ENCODE measurements at places on chromosomes 3 and 15. TPM values are rescaled to one million over a fixed set of nuclear protein-coding genes. Genes with fewer than 3 reads are reported as not detected.

The CCR9 gene
- total RNA-seq = not detected

The PRR23E gene
- not detected for total RNA-seq

The CMTM7 gene
- total RNA-seq = 3.3 TPM

DNA sequence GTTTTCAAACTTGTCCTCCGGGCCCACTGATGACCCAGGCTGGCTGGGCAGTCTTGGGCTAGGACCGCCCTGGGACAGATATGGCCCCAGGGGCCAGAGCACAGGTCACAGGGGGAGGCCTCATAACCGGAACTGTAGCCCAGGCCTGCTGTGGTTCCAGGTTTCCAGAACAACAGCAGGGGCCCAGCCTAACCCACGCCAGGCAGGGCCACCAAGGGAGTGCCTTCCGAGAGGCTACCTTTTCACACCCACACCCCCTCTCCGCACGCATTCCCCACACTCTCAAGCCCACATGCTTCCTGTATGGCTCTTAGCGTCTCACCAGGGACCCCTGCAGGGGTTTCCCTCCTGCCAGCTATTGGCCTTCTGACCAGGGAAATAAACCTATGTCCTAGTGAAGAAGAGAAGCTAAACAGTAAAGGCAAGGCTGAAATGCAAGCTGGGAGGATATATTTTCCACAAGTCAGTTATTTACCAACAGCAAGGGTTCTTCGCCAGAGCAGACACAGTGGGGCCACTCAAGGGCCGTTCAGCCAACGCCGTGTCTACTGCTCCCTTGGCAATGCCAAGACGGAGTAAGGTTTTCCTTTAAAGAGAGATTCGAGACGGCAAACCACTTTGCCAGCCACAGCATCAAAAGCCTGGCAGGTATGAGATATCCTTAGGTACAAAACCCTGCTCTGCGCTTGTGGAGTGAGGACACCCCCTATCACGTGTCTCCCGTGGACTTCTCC lies 135.1 kb downstream of the ATP10A start:
- DNase-seq = no peak

DNA sequence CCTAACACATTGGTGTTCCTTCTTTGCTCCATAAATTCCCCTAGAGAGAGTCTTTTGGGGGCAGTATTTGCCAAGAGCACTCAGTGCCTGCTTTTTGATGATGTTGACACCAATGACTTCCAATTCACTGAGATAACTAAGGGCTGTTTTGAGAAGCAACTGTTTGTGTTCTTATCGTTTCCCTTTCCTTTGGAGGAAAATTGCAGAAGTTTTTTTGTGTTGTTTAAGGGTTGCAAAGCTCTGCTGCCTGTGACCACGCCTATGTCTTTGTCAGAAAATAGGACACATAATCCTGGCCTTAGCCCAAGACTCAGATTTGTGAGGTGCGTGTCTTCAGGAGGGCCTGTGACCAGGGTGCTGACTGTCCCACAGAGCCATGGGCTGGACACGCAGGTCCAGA lies 99.6 kb downstream of the FAM43A start:
- DNase-seq = no peak

DNA sequence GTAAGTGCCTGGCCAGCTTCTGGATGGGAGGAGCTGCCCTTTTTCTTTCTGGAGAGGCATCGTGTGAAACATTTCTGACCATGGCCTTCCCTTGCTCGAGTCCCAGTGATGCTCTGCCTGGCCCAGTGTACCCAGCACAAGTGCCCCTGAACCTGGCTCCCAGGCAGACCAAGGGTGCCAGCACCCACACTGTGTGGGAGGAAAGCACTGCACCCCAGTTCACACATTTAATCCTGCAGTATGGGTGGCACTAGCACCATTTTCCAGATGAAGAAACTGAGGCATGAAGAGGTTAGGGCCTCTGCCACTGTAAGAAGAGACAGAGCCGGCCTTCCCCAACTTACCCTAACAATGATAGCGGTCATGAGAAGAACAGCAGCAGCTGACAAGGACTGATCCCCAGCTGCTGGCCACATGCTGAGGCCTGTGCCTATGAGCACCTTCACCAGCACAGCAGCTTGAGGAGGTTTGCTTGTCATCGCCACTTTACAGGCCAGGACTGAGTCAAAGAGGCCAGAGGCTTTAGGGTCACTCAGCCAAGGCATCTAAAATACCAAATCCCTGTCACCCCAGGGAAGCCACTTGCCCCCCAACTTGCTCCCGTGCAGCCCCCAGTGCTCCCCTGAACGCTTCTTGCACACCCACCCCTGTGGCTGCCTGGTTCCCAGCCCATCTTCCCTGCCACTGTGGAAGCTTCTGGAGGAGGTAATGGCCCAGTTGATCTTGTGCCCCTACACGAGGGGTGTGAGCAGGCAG lies 15.0 kb downstream of the PRR23E start:
- no peak for DNase-seq

- peak; percentile 51 for DNase-seq
Observed at GRCh38 chr15:85730001-85730820, 64.5 kb downstream of the KLHL25 start.

DNA sequence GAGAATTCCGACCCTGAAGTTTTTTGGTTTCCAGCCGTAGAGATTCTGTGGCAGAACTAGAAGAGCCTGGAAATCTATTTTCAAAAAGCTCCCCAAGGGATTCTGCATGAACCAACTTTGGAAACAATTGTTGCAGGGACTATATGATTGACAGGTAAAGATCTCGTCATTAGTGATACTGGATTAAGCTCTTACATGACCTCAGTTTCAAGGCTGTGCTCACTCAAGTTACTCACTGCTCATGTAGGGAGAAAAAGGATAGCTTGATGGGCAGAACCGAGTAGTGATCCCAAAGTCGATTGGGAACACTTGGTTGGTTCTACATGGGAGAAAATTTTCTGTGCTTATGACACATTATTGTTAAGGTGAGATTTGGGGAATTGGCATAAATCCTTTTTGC lies 142.3 kb upstream of the RASGRP1 start:
- DNase-seq = no peak

DNA sequence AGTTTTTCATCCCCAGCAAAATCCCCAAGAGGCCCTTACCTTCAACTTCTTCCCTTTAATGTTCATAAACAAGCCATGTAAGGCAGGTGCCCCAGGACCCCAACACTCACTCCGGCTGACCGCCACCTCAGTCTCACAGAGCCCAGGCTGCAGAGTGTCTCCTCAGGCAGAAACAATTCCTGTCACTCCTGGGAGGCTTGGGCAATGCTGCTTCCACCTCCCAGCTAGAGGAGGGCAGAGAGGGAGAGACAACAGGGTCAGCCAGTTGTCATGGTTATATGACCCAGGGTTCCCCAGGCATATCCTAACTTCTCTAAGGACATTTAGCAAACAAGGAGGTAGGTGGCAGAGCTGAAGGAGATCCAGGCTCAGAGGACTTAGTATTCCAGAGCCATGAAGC lies at the start of gene PLIN1:
PLIN1 (minus strand) TSS at position 156 of the 400 bp plus-strand sequence. CDS start 1,878 bp downstream, outside the sequence.
- DNase-seq = no peak

DNA sequence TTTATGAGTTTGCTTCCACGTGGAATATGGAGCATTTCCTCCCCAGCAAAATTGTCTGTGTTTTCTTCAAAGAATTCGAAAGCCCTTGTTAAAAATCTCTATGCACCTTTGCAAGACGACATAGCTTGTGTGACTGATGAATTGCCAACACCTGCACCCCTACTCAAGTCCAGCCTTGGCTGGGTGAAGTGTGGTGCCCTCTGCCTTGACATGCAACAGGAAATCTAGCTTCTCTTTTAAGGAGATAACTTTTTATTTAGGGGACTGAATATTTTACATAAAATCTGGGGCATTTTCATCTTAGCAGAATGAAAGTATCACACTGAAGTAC lies 647 bp downstream of the HMG20A start:
- DNase-seq = no peak

DNA sequence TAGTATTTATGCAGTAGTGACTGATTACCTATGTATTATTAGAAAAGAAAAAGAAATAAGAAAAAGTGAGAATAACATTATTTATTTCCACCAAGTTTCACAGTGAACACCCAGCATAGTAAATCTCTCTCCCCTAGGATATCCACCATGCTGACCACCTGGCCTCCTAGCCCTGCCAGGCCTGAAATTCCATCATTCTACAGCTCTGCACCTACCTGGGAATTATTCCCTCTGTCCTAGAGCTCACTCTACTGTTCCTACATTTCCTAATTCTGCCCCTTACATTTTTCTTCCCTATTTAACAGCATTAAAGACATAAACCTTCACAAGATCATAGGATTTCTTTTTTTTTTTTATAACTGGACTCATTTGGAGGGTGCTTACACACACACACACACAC lies 525.3 kb upstream of the PPP2R3A start:
- DNase-seq = no peak

- no peak for DNase-seq
Observed at GRCh38 chr3:5437783-5438323, 250.3 kb downstream of the EDEM1 start.

DNA sequence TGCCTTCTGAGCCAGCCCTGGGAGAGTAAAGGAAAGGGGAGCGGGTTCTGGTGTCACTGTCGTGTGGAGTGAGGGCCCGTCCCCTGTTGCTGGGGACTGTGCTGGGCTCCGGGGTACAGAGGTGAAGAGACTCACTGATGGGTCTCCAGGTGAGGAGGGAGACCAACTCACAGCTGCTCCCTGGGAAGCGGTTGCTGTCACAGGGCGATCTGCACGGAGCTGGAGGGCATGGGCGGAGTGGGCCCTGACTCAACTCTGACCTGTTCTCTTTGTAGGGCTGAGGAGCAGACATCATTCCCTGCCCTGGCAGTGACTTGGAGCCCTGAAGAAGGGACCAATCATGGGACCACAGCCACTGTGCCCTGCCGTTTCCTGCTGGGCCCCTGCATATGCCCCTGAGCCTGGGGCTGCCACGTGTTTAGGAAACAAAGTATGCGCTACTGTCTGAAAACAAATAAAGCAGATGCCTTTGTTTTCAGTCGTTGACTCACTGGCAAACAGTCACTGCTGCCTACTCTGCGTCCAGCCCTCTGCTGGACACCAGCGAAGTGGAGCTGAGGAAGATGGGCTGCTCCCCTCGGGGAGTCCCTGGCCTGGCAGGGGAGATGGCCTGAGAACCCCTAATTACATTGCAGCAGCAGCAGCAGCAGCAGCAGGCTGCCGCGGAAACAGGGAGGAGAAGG lies 22.9 kb upstream of the PLXNA1 start:
- DNase-seq = peak; percentile 31

DNA sequence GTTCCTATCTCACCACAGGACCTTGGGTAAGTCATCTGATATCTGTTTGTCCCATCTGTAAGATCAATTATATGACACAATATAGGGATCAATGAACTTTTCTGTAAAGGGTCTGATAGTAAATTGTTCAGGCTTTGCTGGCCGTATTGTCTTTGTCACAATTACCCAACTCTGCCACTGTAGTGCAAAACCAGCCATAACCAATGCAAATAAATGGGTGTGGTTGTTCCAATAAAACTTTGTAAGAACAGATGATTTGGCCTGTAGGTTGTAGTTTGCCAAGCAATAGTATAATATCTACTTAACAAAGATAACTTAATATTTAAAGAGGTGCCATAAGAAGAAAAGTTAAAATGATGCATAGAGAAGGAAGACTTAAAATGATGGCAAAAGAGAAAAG lies 210.8 kb downstream of the VPS13C start:
- no peak for DNase-seq

DNA sequence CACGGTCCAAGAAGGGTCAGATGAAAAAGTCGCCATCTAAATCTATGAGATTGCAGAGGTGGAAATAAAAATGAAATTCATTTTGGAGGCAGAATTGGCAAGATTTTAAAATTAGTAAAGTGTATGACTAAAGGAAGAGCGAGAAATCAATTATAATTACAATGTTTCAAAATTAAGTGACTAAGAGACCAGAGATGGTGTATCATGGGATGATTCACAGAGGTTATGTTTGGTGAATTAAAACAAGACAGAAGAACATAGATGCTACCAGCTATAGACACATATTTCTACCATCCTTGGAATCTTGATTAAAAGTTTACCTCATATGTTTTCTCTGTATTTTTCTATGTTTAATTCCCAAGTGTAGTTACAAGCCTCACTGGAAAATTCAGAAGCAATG lies 308.9 kb upstream of the DNAJC19 start:
- no peak for DNase-seq

DNA sequence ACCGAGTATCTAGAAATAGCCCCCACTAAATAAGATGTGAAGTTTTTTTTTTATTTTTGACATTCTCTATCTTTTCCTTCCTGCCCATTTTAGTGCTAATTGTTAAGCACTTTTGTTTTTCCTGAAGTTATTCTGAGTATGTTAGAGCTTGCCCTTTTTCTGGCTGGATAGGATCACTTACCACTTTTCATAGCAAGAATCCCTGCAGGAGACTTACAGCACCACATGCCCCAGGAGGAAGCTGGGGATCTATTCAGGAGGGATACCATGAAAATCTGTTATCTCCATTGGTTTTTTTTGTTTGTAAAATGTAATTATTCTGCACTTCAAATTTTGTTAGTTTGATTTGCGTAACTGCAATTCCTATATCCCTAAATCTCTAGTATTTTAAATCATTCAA lies 968.4 kb downstream of the ZPLD1 start:
- DNase-seq = no peak

DNA sequence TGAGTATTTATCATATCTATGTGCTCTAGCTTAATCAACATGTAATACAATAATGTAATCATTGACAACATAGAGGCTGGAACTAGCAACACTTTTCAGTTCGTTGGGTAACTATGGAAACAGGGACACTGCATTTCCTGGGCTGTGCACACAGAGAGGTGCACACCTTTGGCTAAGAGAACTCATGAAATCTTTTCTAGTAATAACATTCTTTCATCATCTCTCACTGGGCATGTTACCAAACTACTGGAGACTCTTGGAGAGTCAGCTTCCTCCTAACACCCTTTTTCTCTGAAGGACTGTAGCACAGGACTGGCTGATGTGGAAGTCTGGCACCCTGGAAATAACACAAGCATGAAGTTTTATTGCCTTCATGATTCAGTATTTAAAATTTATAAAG lies 135.6 kb downstream of the KCNMB2 start:
- DNase-seq = peak; percentile 58

- DNase-seq = no peak
Observed at GRCh38 chr3:84439476-84439875, 519.3 kb upstream of the CADM2 start.

- DNase-seq = no peak
Observed at GRCh38 chr15:99506399-99506798, 59.4 kb upstream of the MEF2A start.

- no peak for DNase-seq
Observed at GRCh38 chr15:48105936-48106335, 14.9 kb upstream of the SLC24A5 start.

GRCh38 chr15:96860741-96861140 lies 530.2 kb downstream of the NR2F2 start:
- no peak for DNase-seq

- no peak for DNase-seq
Observed at GRCh38 chr3:53748512-53749271, 97.5 kb downstream of the CHDH start.

DNA sequence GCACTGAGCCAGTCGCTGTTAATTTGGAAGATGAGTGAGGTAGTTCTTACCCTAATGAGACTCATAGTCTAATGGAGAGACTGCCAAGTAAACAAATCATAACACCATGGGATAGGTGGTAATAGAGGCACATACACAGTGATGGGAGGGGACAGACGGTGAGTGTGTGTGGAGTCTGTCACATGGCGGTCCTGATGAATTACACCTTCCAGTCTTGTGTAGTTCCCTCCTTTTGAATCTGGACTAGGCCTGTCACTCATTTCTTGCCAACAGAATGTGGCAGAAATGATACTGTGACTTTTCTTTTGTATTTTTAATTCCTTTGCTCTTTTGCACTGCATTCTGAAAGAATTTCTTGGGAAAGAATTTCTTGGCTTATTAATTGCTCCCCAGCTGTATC lies 78.1 kb downstream of the NR1D2 start:
- DNase-seq = no peak
